MG63 (cell line): ENCODE measurements at places on chromosomes 7 and 10.
A peak's percentile ranks its signal among the peaks of the same experiment; 100 is the strongest.

DNA sequence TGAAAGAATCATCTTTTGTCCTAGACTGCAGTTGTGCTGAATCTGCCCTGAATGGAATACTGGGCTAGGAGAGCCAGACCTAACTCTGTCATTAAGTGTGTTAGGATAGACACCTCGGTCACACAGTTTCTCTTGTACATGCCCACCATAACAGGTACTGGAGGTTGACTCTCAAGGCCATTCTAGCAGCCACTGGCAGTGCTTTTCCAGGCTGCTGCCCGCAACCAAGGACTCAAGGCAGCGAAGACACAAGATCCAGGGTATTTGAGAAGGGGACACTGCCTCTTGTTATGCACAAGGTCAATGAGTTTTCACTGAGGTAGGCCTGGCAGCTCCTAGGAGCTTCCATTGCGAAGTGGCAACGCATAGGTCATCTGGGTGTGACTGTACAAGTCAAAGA is 70.6 kb upstream of the ZNF746 start:
- no peak for DNase-seq

DNA sequence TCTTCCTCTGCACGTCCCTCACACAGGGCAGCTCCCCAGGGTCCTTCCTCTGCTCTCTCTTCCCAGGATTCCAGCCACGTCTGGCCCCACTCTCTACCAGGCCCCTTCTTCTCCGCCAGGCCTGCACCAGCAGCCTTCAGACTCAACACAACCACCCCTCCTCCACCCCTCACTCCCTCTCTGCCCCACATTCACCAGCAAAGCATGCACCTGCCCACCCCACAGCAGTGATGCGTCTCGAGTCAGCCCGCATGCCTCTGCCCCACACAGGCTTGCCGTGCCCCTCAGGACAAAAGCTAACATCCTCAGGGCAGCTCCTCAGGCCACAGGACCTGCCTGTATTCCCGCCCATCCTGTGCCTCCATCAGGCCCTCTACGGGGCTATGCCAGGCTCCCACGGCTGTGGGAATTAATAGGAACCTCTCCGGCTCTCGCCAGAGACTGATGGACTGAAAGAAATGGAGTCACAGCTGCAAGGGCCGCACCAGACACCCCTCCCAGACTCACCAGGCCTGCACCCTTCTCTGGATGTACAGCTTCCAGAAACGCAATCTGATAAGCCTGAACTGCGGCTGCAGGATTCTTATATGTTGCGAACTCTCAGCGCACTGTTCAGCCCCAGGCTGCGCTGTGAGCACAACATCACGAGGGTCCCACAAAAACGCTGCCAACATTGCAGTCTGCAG is 100.1 kb downstream of the CYTH3 start:
- peak; percentile 44 for DNase-seq

GRCh38 chr7:111755383-111755782 is 193.1 kb upstream of the IMMP2L start:
- DNase-seq, result no peak

GRCh38 chr10:113527211-113527906 is 25.5 kb upstream of the HABP2 start:
- DNase-seq, result peak; percentile 62

- DNase-seq, result no peak
Observed at GRCh38 chr7:5083311-5083711, 37.7 kb downstream of the RBAK start.

- no peak for DNase-seq
Observed at GRCh38 chr10:103442031-103442461, 10.1 kb downstream of the CALHM2 start.

DNA sequence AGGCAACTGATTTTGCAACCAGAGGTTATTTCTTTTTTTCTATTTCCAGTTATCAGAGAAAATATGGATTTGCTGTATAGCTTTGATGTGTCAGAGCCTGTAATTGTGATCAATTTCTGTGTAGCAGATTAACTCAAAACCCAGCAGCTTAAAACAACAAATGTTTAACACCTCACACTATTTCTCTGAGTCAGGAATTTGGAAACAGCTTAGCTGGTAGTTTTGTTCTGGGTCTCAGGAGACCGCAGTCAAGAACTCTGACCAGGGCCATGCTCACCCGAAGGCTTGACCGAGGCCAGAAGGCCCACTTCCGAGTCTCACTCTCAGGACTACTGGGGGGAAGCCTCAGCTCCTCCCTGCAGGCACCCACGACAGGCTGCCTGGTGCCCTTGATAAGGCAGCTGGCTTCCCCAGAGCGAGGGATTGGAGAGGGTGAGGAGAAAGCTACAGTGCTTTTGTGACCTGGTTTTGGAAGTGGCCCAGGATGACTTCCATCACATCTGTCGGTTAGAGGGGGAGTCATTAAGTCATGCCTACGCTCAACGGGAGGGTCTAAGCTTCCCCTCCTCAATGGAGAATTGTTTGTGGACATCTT is 105.7 kb upstream of the SHH start:
- DNase-seq, result peak; percentile 35

DNA sequence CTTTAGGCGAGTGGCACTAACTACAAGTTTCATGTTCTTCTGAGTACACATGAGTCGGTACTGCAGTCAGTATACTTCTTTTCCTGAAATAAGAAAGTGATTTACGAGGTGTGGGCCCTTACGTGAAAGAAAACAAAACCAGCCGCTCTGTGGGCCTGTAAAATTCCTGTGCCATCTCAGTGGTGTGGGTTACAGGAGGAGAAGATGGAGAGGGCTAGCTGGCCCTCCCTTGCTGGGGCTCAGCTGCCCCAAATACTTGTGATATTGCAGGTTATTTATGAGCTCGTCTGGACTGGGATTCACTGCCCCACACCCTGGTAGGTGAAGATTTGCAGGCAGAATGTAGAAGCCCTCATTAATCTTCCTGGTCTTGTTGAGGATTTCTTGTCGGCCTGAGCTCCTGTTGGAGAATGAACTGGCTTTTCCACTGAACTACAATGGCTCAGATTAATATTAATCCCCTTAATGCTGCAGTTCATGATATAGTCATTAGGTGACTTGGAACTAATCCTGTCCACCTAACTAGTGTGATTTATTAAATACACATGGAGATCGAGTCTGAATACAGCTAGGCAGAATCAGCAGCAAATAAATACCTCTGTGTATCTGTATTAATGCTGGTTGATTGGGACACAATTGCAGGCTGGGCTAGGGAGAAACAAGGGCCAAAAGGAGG is 68.0 kb downstream of the GBF1 start:
- DNase-seq, result no peak

- DNase-seq, result no peak
Observed at GRCh38 chr10:36042135-36042534, 400.0 kb upstream of the FZD8 start.

GRCh38 chr7:155381852-155382801 is 75.8 kb upstream of the EN2 start:
- DNase-seq, result no peak

GRCh38 chr7:102467581-102468477 is 3.0 kb downstream of the LRWD1 start:
- DNase-seq, result no peak

- no peak for DNase-seq
Observed at GRCh38 chr7:125136755-125137532, 207.3 kb upstream of the POT1 start.

GRCh38 chr10:58661336-58661735 is 148.7 kb downstream of the BICC1 start:
- peak; percentile 32 for DNase-seq

- no peak for DNase-seq
Observed at GRCh38 chr7:107725138-107725740, 18.7 kb upstream of the CBLL1 start.

DNA sequence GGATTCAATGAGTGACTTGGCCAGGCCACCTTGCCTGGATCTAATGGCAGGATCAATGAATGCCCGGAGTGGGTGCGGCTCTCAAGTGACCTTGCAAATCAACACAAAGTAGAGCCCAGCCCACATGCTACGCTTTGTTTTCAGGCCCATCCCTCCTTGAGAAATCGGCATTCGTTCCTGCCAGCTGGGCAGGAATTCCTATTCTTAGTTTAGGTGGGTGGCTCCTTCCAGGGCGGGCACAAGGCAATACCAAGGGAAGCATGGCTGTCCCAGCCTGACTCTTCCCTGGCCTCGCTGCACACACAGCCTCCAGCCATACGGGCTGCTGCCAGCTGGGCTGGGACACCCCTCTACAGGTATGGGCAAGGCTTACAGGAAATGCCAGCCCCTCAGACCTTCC is 119.3 kb downstream of the SH3PXD2A start:
- no peak for DNase-seq

DNA sequence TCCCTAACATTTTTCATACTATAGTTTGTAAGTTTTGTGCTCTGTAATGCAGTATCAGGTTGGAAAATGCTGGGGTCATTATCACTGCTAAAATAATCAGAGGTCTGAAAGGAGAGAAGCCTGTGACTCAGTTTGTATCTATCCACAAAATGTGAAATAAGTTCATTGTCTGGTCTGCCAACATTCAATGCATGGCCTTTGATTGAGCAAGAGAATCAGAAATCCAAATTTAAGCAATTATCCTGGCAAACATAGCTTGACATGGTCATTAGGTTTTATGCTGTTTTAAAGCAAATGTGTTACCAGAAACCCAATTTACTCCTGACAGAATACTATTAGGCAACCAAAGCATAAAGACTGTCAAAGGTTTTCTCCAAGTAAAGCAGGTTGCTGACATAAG is 709.7 kb upstream of the SEMA3D start:
- no peak for DNase-seq

DNA sequence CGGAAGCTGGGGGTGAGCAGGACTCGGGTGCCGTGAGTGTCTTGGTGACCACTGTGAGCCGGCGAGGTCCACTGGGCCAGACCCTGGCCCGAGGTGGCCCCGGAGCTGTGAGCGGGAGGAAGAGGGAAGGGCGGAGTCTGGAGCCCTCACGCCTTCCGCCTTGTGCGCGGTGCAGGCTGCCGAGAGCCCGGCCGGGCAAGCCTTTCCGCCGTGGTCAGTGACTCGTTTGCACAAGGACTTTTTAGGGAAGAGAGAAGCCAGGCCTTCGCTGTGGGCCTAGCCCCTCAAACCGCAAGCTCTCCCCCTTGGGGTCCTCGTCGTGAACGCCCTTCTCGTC is 40.9 kb upstream of the ZNF32 start:
- DNase-seq, result no peak

DNA sequence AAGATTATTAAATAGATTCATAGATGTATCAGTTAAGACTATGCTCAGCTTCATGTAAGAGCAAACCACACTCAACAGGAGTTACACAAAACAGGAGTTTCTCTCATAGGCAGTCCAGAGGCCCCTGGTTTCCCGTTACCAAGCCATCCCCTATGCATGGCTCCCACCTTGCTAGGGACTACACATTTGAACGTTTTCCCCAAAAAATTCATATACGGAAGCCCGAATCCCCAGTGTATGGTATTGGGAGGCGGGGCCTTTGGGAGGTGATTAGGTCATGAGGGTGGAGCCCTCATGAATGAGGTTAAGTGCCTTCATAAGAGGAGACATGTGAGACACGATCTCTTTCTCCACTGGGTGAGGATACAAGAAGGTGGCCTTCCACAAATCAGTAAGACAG is 29.1 kb downstream of the RSU1 start:
- no peak for DNase-seq

DNA sequence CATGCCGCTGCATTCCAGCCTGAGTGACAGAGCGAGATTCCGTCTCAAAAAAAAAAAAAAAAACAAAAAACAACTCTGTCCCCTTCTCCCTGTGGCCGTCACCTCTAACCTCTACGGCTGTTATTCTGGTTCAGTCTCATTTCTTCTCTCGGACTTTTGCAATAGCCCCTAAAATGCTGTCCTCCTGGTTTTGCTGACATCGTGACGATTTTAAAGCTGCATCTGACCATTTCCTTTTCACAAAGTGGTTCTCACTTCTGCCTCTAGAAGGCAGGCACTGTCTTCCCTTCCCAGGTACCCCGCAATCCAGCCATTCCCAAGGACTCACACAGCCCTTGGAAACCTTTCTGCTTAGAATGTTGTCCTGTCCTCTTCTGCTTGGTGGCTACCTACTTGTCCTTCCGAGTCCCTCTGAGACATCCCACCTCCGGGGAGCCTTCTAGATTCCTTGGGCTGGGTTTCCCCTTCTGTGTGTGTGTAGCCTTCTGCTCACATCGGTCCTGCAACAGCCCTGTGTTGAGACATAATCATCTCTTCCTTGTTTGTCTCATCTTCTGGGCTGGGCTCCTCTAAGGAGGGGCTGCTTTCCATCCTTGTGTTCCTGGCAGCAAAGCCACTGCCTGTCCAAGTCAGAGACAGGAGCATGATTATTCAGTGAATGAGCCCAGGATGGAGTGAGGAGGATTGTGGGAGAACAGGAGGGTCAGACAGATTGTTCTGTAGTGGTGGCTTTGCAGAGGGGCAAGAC is 83.1 kb downstream of the GRK5 start:
- DNase-seq, result no peak

GRCh38 chr10:132336064-132336746 is 4.2 kb downstream of the LRRC27 start:
- DNase-seq, result no peak

GRCh38 chr10:17779784-17780183 is 27.8 kb downstream of the TMEM236 start:
- no peak for DNase-seq

GRCh38 chr7:108395426-108395825 is 60.8 kb downstream of the NRCAM start:
- no peak for DNase-seq

GRCh38 chr7:2633538-2634266 is 1.9 kb downstream of the TTYH3 start:
- peak; percentile 95 for DNase-seq
